ENCODE measurements at places on chromosomes 1 and 21. TPM values are rescaled to one million over a fixed set of nuclear protein-coding genes. Genes with fewer than 3 reads are reported as not detected.

DNA sequence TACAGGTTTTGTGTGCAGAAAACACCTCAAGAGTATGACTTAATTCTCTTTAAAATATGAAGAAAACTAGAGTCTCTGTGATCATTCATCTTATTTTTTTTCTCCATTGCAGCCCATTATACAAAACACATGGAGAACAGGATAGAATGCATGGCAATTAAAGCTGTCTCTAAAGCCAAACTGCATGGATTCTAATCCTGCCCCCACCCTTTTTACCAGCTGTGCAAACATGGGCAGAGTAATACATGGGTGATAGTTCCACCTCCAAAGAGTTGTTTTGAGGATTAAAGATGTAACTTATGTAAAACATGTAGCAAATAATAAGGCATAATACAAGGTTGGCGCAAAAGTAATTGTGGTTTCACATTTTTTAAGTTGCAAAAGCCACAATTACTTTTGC, 114.4 kb downstream of the CLEC20A start:
- no peak for DNase-seq

DNA sequence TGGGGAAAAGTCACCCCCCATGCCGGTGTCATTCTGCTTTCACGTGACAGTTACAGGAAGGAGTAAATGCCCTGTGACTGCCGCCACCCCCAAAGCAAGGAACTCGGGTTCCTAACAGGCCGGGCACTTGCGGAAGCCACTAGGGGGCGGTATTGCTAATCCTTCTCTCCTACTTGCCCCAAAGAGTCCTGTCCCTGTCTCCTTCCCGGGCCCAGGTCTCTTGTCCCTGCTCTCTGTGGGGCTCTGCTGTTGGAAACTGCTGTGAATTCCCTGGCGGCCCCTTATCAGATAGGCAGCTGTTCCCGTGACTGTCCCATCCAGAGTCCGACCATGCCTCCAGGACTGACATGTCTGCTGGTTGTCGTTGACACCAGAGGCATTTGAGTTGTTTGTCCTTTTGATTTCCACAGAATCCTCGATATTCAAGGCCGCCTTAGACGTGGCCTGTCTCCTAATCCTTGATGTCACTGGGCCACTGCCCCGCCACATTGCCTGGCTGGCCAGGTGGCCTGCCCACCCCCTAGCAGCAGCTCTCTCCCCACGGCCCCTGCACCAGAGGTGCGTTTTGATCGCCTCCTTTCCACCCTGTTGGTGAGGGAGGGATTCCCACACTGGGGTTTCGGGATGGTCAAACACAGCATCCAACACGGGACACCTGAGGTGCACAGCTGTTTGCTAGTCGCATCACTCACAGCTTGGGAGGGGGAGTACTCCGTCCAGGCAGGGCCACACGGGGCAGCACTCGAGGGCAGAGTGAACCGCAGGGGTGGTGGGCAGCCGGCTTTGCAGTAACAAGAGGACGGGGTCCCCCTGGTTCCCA, 37.3 kb downstream of the CHAF1B start:
- DNase-seq, result peak; percentile 90

- peak; percentile 2 for DNase-seq
Observed at GRCh38 chr1:159250638-159251216, 46.1 kb downstream of the ACKR1 start.

DNA sequence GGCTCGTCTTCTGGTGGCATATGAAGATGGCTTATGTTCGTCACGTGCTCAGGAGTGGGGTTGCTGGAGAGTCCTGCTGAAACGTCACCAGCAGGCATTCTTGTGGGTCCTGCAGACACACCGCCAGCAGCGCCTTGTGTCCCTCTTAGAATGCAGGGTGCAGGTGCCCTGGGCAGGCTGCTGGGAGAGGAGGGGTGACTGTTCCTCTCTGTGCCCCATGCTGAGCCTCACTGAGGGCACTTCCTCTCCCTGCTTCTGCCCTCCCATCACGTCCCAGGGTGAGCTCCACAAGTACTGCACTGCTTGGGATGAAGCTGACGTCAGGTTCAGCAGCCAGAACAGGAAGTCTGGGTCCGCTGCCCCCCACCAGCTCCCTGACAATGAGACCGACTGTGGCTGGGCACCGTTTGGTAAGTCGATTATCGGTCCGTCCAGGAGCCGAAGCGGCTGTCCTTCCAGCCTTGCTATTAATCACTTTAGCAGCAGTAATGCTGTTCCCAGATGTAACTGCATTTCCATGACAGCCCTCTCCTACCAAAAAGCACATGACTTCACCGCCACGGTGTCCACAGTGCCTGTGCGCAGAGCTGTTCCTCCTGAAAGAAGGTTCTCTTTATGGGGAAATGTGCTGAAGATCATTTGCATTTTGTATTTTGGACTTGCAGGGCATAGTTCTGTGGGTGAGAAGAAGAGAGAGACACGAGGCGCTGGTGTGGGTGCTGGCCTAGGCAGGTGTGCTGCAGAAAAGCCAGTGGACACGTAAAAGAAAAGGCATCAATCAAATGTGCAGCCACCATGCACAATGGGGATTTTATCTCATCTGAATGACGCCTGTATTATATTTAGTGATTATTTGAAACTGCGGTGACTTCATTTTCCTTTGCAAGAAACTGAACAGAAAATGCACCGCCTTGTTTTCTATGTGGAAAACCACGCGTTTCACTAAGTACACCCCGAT, 21.0 kb downstream of the SLC37A1 start:
- no peak for DNase-seq

DNA sequence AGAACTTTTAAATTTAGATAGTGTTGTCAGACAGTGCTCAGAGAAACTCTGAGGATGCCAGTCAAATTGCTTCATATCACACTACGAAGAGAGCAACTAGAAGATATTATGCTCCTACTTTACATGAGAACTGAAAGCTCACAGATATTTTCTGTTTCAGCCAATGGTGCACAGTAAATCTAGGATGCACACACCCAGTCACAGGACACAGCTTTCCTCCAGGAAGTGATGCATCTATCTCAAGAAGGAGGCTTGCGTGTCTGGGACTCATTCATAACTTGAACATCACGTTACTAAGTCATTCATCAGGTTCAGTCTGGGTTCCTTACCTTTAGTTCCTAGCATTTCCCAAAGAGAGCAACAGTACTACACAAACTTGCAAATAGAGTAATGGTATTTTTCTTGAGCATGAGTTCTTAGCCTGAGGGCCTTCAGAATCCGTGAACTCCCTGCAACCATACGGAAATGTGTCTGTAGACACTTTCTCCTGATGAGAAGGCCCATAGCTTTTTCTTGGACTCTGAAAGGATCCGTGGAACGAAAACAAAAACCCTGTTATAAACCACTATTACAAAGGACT, 12.2 kb downstream of the ZNF697 start:
- no peak for DNase-seq

DNA sequence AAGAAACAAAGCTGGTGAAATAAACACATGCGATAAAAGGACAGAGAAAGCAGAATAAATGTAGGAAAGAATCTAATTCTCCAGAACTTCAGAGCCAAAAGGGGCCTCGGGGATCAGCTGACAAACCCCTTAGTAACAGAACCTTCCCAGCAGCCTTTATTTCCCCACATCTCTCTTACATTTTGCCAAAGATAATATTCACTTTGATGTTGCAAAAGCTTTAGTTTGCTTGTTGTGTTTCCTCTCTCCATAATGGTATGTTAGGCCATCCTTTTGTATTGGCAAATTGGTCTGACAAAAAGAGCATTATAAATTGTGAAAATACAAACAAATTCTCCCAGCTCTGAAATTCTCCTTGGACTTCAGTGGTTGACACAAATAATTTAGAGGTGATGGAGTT, 54.9 kb downstream of the OPTC start:
- DNase-seq, result peak; percentile 4

Gene LCE2A
- total RNA-seq, result not detected

DNA sequence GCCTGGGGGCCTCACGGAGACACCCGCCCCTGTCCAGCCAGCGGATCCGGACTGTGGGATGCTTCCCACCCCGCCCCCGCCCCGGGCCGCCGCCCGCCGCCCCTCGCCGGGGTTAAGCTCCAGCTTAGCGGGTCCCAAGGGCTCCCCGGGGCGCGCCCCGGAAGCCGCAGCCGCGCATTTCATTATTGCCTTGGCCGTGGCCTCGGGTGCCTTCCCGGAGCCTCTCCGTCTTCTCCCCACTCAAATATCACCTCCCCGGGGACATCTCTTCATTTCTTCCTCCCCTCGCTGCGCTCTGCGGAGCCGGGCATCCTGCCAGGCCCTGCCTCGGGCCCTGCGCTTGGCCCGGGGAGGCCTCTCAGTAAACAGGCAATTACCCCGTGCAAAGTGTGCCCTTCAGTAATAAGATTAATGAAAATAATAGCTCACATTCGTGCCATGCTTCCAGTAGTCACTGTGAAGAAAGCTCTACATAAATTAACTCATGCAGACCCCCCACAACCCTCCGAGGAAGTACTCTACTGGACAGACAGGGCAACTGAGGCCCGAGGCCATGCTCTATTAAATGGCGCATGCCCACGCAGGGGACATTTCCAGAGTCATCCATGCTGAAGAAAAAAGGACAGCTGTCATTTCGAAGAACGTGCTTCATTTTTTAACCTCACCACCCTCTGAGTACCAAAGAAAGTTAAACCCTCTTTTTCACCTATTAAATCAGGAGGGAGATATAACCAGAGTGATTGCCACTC, 49.9 kb upstream of the LAPTM5 start:
- no peak for DNase-seq

- DNase-seq, result no peak
Observed at GRCh38 chr1:234509457-234510328, 30.7 kb upstream of the TARBP1 start.

Gene APCS
- total RNA-seq, result not detected

DNA sequence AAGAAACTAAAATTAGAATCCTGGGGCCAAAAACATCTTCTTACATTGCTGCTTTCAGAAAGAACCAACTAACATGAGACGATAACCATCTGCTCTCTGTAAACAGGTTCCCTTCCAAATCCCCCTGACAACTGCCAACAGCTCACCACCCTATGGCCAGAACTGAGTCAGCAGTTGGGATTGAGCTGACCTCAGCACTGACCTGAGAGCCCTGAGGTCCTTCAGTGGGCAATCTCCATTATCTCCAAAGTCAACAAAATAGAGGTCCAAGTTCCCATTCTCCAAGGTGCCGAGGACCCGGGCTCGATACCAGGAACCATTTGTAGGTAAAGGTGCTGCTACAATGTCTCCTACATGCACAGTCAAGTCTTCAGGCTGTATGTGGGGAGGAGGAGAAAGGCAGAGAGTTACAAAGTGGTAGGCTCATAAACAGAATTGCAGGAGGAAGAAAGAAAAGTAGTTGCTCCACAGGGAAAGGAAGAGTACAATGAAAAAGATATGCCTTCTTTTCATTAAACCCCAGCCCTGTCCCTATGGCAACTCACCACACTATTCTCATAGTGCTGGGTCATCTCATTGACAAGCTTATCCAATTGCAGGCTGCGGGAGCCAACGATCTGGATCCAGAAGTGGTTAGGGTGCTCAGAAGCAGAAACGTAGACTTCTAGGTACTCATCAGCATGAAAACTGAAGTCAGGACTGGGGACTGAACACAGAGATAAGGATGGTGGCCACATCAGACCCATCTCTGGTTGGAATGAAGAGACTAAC, 12.8 kb upstream of the MRPL9 start:
- DNase-seq, result no peak

DNA sequence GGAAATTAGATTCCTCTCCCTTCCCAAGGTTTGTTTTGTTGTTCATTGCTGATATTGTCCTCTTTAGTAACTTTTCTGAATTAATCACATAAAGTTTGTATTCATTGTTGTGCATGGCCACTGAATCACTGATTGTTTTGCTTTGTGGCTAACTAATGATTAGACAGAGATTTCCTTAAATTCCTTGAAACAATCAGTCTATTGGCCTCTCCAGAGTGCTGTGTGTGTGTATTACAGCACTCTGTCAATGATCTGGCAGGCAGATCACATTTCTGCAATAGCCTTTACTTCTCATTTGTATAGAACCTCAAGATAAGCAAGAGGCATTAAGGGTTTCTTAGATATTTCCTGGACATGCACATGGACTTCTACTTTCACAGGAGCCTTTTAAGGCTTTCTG, 78.6 kb downstream of the DUSP10 start:
- no peak for DNase-seq

- peak; percentile 96 for DNase-seq
Observed at GRCh38 chr1:156898161-156898566, 4.6 kb downstream of the PEAR1 start.

Gene IVL
- not detected for total RNA-seq

Gene LORICRIN
- not detected for total RNA-seq

DNA sequence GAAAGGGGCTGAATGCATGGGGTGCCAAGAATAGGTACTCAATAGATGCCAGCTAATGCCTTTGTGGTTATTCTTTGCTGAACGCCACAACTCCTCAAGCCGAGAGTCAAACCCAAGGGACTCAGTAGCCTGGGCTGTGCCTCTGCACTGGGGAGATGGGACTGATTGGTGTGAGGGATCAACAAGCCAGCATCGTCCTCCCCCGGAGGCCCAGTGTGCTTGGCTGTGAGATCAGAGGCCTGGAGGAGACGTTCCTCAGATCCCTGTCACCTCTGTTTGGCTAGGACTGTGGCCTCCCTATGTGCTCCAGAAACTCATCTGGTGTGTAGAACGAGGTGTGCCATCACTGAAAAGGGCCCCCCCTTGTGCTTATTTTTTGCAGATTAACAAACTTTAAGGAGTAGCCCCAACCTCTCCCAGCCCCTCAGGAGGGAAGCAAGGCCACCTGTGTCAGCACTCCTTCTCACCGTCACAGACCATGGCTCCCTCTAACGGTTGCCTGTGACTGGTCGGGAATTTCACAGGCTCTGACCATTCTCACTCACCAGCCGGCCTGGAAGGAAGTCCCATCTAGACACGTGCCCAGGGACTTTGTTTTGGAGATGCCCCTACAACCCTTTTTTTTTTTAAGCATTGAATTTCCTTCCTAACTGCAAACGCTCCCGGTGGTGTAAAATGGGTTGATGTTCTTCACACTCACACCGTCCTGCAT, 194.0 kb upstream of the VAMP3 start:
- DNase-seq, result peak; percentile 84

DNA sequence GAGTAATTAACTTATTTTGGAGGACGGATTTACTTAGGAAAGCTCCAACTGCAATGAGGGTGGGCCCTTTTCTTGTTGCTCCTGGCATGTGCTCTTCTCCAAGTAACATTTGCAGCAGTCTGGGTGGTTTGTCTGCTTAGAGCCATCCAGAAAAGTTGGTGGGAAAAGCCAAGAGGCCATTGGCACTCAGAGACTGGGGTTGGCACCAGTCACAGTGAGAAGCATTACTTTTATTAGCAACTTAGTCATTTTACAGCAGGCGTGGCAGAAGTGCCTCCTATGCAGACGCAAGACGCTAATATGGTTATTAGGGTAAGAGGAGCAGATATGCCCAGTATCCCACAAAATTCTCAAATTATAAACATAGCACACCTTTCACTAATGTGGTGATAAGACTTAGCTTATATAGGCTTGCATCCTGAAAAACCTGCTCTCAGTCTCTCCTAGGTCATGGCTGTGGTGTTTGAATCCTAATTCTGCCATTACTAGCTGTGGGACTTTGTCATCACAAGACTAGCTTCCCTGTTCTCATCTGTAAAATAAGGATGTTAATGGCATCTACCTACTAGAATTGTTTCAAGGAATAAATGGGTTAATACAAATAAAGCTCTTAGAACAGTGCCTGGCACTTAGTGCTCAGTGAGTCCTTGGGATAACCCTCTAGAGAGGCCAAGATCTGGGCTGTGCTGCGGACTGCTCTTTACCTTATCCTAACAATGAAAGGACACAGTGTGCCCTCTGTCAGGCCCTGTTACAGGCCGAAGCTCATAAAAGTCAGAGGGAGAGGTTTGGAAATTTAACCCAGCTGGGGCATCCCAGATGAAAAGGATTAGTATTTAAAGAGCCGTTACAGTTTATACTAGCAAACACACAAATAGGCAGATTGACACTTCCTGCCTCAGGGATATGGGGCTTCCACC, 154.6 kb downstream of the ROR1 start:
- DNase-seq, result no peak

Gene NHLH2
- total RNA-seq, result not detected

Gene AJAP1
- total RNA-seq, result not detected

GRCh38 chr1:44327679-44328491, 27.2 kb downstream of the ERI3 start:
- DNase-seq, result peak; percentile 89

Data from lung microvascular endothelial cell (primary cell).